ENCODE measurements at places on chromosomes 6 and 20.

- DNase-seq, result no peak
Measured at GRCh38 chr6:79783670-79784394, 152.7 kb downstream of the SH3BGRL2 start.

- DNase-seq, result peak; percentile 77
Measured at GRCh38 chr6:42782689-42783176, 881 bp downstream of the BICRAL start.

DNA sequence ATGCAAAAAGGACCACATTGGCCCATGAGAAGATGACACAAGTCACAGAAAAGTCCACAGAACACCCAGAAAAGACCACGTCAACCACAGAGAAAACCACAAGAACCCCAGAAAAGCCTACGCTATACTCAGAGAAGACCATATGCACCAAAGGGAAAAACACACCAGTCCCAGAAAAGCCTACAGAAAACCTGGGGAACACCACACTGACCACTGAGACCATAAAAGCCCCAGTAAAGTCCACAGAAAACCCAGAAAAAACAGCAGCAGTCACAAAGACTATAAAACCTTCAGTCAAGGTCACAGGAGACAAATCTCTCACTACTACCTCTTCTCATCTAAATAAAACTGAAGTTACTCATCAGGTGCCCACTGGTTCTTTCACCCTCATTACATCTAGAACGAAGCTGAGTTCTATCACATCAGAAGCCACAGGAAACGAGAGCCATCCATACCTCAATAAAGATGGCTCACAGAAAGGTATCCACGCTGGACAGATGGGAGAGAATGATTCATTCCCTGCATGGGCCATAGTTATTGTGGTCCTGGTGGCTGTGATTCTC, 11.2 kb downstream of the MUCL3 start:
- DNase-seq, result no peak

- DNase-seq, result no peak
Measured at GRCh38 chr6:30688569-30688968, 2.1 kb upstream of the PPP1R18 start.

GRCh38 chr6:46648869-46649492, 3.6 kb downstream of the CYP39A1 start:
- DNase-seq, result no peak

GRCh38 chr6:154230910-154231595, 125.5 kb downstream of the IPCEF1 start:
- no peak for DNase-seq

DNA sequence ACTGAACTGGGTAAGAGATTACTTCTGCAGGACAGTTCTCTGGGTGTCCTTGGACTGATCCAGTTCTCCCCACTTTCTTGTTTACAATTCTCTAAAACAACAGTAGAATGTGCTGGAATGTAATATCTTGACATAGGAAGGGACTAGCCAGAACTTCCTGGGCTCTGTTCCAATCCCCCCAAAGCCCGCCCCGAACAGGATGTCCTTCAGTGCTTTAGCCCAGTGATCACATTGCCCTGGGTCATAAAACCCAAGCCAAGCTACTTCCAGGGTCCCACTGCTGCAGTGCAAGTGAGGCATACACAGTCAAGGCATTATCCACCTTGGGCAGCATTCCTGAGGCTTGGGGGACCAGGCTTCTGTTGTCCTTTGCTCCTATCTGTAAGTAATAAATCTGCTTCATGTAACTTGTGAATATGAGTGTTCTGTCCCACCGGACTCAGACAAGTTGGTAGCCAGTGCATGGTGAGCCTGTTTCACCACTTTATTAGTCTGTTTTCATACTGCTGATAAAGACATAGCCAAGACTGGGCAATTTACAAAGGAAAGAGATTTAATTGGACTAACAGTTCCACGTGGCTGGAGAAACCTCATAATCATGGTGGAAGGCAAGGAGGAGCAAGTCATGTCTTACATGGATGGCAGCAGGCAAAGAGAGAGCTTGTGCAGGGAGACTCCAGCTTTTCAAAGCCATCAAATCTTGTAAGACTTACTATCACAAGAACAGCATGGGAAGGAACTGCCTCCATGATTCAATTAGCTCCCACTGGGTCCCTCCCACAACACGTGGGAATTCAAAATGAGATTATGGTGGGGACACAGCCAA, 23.5 kb downstream of the FITM2 start:
- no peak for DNase-seq

- no peak for DNase-seq
Measured at GRCh38 chr6:146127447-146128215, 98.8 kb downstream of the GRM1 start.

DNA sequence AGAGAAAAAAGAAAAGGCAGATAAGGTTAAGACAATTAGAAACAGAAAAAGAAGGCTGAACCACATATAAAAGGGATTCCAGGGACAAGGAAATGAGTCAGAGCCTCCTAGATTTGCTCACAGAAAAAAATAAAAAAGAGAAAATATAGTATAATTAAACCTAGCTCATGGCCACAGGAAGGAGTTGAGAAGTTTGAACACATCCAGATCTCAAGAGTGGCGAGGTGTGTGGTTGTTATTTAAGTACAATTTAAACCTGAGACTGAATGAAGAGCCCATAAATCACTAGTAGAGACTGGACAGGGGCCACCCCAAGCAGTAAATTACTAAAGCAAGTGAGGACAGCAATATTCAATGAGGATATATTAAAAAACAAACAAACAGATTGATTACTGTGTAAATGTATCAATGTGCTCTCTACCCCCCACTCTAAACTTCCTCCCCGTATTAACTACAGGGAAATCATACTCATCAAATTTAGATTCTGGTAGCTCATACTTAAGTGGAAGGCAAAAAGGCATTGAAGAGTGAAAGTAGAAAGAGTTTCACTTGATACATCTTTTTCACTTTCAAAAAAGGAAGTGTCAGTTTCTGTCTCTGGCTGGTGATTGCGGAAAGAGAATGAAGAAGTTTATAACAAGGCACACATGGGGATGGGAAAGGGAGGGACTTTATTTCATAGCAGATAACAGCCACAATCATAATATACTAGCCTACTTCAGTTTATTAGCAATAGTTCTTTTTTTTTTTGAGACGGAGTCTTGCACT, 49.3 kb upstream of the SCAF8 start:
- DNase-seq, result no peak

GRCh38 chr6:44590471-44590870, 203.0 kb downstream of the CDC5L start:
- DNase-seq, result no peak

GRCh38 chr20:18698735-18699380, 111.0 kb downstream of the DTD1 start:
- DNase-seq, result no peak

DNA sequence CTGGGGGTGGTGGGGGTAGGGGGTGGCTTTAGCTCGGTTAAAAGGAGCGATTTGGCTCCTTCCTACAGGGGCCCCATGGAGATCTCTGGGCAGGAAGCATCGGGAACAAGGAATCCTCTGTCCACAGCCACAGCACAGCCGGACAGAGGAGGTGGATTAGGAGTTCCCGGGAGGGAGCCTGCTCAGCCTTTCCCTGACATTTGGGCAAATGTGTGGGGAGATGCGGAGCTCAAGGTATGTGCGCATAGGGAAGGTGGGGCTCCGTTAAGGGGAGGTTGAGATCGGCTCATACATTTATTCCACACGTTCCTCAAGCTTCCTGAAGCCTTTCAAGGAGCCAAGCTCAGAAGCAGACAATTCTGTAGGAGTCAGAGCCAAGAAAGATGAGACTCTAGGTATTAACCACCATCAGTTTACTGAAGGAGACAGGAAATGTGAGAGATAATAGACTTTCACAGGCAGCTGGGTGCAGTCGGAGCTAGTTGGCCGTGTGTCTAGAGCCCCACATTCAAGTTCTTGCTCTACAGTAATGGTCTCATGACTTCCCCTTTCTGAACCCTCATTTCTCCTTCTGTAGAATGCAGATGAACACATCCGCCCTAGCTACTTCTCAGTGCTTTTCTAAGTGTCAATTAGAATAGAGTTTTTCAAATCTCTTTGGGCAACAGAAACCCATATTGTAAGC, 40.8 kb upstream of the EPB41L1 start:
- no peak for DNase-seq

DNA sequence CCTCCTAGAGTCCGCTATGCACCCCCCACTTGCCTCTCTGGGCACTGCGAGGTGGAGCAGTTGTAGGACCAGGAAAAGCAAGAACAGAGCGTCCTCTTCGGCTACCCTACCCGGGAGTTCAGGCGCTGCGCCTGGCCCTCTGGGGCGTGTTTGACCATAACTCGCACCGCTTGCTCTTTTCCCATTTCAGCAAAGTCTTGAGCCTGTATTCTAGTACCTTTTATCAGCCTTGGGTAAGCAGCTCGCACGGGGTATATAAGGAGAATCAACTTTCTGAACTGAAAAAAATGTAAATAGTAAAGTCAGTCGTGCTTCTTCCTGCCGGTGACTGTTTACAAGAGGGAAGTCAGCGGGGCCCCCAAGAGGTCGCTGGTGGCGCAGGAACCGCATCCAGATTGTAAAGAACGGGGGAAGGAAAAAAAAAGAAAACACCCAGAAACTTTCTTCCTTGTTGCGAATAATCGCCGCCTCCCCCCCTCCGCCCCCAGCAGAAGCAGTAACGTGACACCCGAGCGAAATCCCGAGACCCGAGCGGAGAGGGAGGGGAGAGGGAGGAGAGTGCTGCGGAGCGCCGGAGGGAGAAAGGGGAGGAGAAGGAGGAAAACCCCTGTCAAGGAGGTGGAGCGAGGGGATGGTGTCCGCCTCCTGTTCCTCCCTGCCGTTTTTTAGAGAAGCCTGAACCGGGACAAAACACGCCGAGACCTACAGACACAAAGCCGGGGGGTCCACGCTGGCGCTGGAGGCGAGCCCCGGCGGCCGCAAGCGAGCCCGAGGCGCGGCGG, at the start of gene UST:
UST (plus strand) TSS at position 668 of the 782 bp plus-strand sequence. CDS start 401 bp downstream, outside the sequence.
- DNase-seq, result peak; percentile 46

DNA sequence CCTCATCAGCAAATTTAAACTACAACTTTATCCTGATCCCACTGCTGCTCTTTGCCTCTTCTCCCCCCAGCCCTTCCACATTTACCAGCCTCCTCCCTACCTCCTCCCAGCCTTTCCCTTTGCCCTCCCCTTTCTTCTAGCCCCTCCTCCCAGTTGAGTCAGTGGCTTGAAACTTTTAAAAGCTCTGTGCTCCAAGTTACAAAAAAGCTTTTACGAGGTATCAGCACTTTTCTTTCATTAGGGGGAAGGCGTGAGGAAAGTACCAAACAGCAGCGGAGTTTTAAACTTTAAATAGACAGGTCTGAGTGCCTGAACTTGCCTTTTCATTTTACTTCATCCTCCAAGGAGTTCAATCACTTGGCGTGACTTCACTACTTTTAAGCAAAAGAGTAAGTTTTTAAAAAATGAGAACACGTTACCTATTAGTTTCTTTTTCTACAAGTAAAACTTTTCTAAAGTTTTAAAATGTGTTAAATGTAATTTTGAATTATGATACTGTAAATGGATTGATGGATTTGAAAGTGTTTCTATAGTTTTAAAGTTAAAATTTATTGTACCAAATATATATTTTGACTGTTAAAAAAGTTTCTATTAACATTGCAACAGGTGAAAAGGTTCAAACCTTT, at the start of gene GJA1:
GJA1 (plus strand) TSS at position 203 of the 626 bp plus-strand sequence. CDS start 11,202 bp downstream, outside the sequence.
- DNase-seq, result no peak

- no peak for DNase-seq
Measured at GRCh38 chr20:9051508-9051907, 17.4 kb upstream of the PLCB4 start.

- DNase-seq, result no peak
Measured at GRCh38 chr20:24950836-24951525, 1.9 kb downstream of the CST7 start.

DNA sequence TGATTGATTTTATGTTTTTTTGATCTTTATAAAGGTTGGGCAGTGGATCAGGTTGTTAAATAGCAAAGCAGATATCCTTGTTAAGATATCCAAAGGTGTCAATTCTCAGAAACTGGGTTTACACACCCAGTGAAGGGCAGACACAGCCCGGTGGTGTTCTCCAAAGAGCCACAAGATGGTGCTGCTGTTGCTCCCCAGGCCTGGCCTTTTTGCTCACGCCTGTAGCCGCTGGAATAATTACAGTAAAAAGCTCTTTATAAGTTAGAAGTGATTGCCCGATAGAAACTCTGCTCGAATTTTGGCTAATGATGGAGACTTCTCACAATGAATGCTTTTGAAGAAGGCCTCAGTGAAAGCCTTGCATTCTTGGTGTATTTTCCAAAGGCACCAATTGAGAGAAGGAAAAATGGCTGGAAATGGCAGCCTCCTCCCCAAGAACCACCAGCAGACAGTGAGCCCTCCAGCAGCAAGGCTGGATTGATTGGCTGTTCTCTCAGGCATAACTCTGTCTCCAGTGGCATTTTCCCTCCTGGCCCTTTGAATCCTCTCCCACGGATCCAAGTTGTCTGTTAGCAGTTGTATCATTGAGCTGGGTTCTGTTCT, 120.5 kb upstream of the CHD6 start:
- peak; percentile 8 for DNase-seq

All from activated CD4-positive, alpha-beta T cell treated with anti-CD3 and anti-CD28 coated beads for 4 hours (primary cell).